ENCODE measurements at places on chromosomes 3 and 15.

GRCh38 chr15:36429707-36430106, 149.7 kb upstream of the CDIN1 start:
- no peak for DNase-seq

- DNase-seq = no peak
These were observed 169.5 kb downstream of the TNIK start for GRCh38 chr3:171290680-171291079.

DNA sequence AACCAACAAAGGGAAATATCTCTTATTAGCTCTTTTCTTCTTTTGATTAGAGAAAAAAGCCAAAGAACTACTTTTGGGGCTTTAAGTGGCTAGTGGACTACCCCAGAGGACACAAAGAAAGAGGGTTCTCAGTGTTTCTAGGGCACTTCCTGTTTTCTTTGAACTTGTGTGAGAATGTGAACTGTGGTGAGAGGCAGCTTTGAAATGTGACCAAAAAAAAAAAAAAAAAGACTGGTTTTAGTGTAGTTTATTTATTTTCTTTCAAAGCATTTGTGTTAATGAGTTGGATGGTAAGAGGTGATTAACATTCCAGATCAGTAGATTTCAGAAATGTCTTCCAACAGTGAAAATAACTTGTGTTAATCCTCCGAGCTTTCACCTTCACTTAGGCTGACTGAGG, 32.4 kb downstream of the SELENOT start:
- DNase-seq = no peak

DNA sequence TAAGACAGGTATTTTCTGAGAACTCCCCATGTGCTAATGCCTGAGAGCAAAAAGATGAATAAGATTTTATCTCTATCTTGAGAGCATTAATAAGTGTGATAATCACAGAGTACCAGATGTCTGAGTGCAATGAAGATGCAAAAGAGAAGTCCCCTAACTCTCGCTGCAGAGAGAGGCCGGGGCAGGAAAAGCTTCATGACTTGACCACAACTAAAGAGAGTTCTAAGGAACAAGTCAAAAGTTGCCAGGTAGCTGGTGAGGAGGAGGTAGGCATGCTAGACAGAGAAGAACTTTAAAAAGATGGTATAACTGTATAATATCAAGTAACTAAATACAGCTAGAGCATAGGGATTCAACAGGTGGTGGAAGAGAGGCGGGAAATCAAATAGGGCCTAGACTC, 28.8 kb downstream of the MTMR10 start:
- no peak for DNase-seq

DNA sequence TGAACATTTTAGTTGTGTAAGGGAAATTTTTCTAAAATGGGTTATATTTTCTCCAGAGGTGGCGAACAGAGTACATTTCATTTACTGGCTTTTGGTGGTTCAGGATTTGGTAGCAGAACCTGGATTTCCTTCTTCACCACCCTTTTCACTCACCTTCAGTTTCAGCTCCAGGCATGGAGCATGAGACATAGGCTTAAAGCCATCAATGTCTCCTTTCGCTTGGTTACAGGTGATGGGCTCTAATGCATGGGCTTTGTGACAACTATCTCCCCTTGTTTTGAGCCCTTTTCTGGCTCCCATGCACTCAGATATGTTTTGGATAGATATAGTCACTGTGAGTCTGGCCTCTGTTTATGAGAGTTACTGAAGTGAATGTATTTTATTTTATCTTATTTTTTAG, 96.6 kb upstream of the ANKRD28 start:
- no peak for DNase-seq

DNA sequence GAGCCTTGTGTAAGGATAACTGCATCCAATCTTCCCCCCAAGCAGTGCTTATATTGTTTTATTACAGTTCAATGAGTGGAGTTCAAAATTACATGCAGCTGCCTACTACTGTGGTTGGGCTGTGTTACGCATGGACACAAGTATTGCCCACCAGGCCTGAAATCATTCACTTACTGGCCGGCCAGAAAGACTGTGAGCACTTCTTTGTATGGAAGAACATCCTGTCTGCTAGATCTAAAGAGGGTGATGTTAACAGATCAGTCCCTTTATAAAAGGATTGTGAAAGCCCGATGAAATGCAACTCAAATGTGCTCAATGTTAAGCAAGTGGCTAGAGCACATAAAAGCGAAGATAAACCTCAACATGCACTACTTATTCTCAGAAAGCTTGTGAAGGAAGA, 132.5 kb downstream of the FOXP1 start:
- no peak for DNase-seq

DNA sequence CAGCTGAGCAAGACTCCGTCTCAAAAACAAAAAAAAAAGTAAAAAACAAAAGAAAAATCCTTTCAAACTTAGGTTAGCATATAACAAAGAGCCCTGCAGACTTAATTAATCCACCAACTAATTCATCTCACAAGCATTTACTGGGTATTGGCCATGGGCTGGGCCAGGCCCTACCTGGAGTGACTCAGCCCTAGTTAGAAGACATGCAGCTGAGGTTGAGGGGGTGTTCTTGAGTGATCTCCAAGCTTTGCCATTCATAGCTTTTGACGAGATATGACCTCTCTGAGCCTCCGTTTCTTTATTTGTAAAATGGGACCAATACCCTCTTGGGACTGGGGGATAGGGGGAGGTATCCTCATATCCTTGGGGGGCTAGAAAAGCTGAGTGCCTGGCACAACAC, 7.8 kb downstream of the FBXL22 start:
- DNase-seq = no peak

DNA sequence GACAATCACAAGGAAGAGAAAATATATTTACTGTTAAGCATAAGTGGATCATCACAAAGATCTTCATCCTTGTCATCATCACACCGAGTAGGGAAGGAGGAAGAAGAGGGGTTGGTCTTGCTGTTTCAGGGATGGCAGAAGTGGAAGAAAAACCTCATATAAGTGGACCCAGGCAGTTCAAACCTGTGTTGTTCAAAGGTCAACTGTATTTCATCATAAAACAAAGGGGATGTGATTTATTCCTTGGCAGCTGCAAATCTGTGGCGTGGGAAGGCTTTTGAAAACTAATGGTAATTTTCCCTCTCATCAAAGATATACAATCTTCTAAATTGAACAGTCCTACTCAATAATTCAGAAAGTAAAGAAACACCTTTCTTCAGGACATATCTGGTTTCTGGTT, 129.9 kb upstream of the ABI3BP start:
- DNase-seq = no peak

GRCh38 chr15:39588531-39589192, 7.8 kb downstream of the THBS1 start:
- no peak for DNase-seq

DNA sequence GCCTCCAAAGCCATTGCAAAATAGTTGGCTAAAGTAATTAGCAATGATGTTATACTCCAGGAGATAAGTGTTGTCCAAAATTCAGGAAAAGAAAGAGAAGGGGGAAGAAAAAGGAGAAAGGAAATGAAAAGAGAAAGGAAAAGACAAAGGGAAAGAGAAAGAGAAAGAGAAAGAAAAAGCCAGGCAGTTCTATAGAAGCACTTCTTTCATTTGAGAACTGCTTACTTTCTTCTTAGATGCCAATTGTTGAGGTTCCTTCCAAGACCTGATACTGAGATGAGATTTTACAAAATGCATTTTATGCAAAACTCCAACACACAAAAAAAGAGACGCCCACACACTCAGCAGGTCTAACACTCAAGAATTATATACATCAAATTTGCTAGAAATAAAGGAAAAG, 298.4 kb downstream of the KCNH8 start:
- no peak for DNase-seq

DNA sequence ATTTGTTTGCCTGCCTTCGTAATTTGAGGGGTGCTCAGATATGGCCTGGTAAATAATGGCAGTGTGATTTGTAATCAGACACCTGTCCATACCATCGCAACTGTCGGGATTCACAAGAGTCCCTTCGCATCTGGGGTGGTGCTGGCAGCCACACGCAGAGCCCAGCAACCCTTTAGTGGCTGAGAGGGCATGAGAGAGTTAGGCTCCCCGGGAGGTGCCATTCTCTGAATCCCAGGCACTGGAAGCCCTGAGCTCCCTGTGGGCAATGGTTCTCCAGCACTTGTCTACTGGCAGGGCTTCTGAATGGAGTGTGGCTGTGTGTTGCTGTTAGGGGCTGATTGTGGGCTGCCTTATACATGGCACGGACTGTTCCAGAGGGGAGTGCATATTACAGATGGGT, 230.1 kb downstream of the EBLN2 start:
- DNase-seq = no peak

DNA sequence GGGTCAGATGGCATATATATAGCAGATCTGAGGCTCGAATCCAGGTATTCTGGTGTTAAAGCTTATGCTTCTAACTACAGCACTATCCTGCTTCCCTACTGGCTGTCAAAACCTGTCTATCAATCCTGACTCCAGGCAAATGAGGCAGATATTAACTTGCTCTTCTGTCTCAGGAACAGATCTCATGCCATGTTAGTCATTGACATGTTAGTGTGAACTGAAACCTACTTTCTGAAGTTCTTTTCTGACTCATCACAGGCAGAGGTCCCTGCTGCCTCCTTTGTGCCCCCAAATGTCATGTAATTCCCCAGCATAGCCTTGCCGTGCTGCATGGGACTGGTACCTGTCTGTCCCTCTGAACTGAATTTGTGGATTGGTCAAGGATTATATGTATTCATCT, 125.0 kb upstream of the SMAD3 start:
- DNase-seq = peak; percentile 35

GRCh38 chr3:127444761-127445160, 145.8 kb downstream of the TPRA1 start:
- no peak for DNase-seq

GRCh38 chr3:40951636-40952035, 247.7 kb upstream of the CTNNB1 start:
- DNase-seq = no peak

- DNase-seq = no peak
These were observed 44.4 kb downstream of the ADAM10 start for GRCh38 chr15:58705105-58705504.

- DNase-seq = no peak
These were observed 31.3 kb upstream of the SETMAR start for GRCh38 chr3:4271834-4272233.

DNA sequence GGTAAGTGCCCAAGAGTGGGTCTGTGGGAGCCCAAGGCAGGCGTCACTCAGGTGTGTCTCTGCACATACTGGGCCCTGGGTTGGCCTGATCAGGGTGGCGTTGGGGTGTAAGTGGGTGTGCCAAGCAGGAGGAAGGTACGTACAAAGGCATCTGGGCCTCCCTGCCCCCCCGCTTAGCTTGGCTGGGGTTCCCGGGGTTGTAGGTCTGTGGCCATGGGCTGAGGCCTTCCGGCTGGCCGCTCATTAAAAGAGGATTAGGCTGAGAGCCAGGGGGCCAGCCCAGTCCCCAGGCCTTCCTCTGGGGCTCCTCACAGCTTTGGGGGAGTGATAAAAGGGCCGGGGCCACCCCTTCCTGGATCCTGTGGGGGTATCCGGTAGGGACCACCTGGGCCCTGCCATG, 13.3 kb downstream of the SEMA3F start:
- DNase-seq = no peak

DNA sequence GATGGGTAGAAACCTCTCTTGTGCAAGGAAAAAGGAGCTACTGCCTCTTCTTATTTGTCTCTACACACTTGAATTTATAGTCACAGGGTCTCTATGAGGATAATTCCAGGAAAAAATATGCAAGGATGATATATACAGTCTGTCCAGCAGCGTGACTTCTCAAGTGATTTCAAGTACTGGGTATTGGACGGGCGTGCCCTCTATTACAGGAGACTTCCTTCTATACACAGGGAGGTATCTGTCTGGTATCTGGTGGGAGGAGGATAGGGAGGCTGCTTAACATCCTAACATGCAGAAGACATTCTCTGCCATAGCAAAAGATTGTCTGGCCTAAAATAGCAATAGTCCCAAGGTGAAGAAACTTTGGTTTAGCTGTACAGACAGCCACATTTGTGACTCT, 146.1 kb downstream of the TPRG1 start:
- no peak for DNase-seq

GRCh38 chr15:76180321-76180720, 120.5 kb downstream of the TMEM266 start:
- no peak for DNase-seq

DNA sequence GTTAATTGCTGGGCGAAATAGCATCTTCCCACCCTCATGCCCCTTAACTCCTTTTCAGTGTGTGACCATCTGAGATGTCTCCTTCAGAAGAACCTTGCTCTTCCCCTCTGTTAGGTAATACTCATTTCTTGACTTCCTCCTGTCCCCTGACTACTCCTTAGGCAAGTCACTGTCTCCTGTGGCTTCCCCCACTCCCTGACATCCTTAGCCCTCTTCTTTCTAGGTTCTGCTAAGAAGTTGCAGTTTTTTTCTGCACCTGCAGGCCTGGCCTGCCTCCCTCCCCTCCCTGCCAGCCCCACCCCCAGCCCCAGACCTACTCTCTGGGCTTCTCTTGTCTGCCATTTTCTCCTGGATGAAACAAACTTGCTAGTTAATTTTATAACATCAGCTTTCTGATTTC, 15.2 kb upstream of the EID1 start:
- no peak for DNase-seq

DNA sequence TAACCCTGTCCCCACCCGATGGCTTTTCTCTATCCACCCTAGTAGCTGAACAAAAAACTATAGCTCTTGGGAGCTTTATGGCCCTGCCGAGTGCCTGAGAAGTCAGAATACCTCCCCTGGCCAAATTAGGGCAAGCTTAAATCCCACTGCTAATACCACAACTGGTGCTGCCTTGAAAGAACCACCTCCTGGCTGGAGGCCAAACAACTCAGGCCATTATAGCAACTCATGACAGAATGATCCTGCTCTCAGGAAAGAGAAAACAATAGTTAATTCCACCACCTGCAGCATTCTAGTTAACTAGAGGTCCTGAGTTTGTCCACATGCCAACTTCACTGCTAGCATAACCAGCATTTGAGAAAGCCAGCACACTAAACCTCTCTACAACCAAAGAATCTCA, 123.2 kb downstream of the RTP4 start:
- DNase-seq = no peak

- no peak for DNase-seq
These were observed 73.1 kb upstream of the SLCO3A1 start for GRCh38 chr15:91780387-91780786.

- DNase-seq = no peak
These were observed 429.7 kb downstream of the RAP2B start for GRCh38 chr3:153591561-153592245.

DNA sequence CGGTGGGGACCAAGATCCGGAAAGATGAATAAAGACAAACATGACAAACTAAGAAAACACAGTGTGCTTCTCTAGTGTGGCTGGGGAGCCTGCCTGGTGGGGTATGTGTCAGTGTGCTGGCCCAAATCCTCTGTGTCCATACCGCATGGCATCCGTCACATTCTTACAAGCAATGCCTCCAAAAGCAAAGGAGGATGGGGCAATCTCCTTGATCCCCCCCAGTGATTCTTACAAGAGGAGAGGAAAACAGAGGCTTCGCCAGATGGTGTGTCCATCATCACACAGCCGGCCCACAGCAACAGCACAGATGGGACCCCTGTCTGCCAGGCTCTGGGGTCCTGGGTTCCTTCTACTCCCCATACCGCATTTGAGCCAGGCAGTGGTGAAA, 558 bp upstream of the IL17RC start:
- no peak for DNase-seq

GRCh38 chr15:60392986-60393790, 4.6 kb downstream of the ANXA2 start:
- peak; percentile 37 for DNase-seq

GRCh38 chr3:89098964-89099585, 8.3 kb upstream of the EPHA3 start:
- DNase-seq = peak; percentile 43

GRCh38 chr3:127735767-127736693, 63.3 kb downstream of the ABTB1 start:
- DNase-seq = no peak

Data from stimulated activated CD8-positive, alpha-beta memory T cell treated with anti-CD3 and anti-CD28 coated beads, Interleukin-4, amount 100 ng/mL, for 48 hours (primary cell).